HFFc6 (cell line): ENCODE measurements at places on chromosomes 12 and 14.

DNA sequence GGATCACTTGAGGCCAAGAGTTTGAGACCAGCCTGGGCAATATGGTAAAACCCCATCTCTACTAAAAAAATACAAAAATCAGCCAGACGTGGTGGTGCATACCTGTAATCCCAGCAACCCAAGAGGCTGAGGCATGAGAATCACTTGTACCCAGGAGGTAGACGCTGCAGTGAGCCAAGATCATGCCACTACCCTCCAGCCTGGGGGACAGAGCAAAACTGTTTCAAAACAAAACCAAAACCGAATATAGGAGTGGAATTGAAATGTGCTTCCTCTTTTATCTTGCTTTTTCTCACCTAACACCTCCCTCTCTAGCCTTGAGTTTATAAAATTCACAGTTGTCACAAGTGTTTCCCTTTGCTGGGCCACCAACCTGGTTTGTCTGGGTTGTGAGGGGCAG lies 181.9 kb downstream of the PAH start:
- no peak for DNase-seq

- DNase-seq = no peak
Measured at GRCh38 chr12:109797905-109798669, 35.1 kb downstream of the TRPV4 start.

DNA sequence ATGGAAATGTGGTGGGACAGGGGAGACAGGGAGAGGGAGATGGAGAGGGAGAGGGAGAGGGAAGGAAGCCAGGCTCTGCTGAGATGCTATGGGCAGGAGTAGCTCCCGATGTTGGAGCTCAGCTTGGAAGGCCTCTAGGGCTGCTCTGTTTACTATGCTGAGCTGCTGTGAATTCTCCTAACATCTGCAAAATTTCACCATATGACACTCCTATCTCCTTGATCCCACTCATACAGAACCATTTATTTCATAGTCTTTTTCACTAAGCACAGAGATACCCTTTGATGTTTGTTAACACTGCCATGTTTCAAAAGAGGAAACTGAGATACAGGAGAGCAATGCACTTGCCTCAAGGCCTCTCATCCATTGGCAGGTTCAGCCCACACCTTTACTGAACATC lies 60.7 kb downstream of the C12orf75 start:
- DNase-seq = no peak

DNA sequence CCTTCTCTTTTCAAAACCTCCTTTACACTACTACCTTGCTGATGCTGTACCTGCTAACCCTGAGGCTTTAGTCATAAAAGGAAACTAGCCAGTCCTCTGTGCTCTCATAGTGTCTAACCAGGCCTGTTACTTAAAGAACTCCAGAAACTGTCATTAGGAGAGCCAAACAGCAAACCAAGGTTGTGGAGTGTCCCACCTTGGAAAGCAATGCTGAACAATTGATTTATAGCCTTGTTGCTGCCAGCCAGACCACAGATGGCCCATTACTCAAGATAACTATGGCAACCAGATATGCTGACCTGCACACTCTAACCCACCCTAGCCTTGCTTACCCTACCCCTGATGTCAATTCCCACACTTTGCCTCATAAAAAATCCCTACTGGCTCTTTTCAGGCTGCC lies 26.5 kb upstream of the BCAT1 start:
- DNase-seq = no peak

GRCh38 chr14:51124029-51124428 lies 29.1 kb upstream of the TRIM9 start:
- no peak for DNase-seq
